HCT116 (cell line): ENCODE measurements at places on chromosomes 3 and 15.

DNA sequence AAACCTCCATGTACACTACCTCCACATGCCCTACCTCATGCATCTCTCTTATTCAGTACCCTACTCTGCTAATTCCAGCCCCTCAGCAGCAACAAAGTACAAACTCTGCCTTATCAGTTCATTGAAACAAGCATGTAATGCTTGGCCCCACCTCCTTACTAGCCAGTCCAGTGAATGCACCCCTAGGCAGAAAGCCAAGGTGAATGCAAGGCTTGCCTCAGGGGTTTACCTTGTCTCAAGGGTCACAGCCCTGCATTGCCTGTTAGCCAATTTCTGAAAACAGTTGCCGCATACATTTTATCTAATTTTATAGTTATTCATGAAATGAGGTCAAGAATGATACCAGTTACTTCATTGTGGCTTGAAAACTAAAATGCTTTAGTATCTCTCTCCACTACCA lies 576.4 kb downstream of the FHIT start:
- H3K4me1 ChIP-seq = no peaks in the 10 kb centered on the region
- DNase-seq = no peak
- H3K27me3 ChIP-seq = no peaks in the 10 kb centered on the region
- H3K36me3 ChIP-seq = no peaks in the 10 kb centered on the region
- no peak overlapping the region for H3K4me3 ChIP-seq
- H3K27ac ChIP-seq = no peak overlapping the region

DNA sequence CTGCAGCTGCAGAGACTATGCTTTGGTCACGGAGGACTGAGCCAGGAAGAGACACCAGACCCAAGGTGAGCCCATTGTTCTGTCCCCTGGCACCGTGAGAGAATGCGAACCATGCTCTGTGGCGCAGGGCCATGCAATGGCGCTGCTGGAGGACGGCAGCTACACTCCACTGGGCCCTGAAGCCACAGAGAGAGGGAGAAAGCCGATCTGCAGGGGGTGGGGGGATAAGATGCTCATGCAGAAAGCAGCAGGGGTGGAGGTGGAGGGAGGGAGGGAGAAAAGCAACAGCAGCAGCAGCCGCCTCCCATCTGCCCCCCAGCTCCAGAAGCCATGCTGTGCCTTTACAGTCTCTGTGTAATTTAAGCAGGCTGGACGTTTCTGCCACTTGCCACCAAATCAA lies 5.3 kb downstream of the BDH1 start:
- H3K4me3 ChIP-seq = no peak overlapping the region
- no peak overlapping the region for H3K27ac ChIP-seq
- H3K36me3 ChIP-seq = no peaks in the 10 kb centered on the region
- H3K4me1 ChIP-seq = peaks cover 5% of the 10 kb centered on the region

DNA sequence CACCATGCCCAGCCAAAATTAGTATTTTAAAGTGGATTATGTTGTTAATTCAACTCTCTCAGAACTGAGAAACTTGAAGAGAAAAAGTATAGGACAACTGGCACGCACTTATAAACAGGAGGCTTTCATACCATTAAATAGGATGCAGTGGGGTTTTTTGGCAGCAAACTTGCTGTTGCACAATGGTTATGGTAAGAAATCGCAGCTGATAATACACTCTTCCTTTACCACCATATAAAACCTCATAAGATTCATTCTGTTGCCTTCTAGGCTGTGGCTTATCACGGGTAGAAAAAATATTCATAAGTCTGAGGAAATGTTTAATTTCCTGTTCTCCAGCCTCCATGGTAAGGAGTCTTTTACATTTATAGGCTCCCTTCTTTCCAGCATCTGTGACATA lies 95.3 kb downstream of the TMCO5A start:
- H3K27me3 ChIP-seq = no peaks in the 10 kb centered on the region
- H3K27ac ChIP-seq = no peak overlapping the region
- H3K4me1 ChIP-seq = no peaks in the 10 kb centered on the region
- no peak overlapping the region for H3K4me3 ChIP-seq
- H3K36me3 ChIP-seq = no peaks in the 10 kb centered on the region

- H3K27me3 ChIP-seq = no peaks in the 10 kb centered on the region
- no peaks in the 10 kb centered on the region for H3K36me3 ChIP-seq
- H3K27ac ChIP-seq = no peak overlapping the region
- no peak overlapping the region for H3K4me3 ChIP-seq
- H3K4me1 ChIP-seq = peaks cover 3% of the 10 kb centered on the region; the same call in 1 of the 2 replicates
Observed at GRCh38 chr3:41352510-41352909, 153.2 kb downstream of the CTNNB1 start.

DNA sequence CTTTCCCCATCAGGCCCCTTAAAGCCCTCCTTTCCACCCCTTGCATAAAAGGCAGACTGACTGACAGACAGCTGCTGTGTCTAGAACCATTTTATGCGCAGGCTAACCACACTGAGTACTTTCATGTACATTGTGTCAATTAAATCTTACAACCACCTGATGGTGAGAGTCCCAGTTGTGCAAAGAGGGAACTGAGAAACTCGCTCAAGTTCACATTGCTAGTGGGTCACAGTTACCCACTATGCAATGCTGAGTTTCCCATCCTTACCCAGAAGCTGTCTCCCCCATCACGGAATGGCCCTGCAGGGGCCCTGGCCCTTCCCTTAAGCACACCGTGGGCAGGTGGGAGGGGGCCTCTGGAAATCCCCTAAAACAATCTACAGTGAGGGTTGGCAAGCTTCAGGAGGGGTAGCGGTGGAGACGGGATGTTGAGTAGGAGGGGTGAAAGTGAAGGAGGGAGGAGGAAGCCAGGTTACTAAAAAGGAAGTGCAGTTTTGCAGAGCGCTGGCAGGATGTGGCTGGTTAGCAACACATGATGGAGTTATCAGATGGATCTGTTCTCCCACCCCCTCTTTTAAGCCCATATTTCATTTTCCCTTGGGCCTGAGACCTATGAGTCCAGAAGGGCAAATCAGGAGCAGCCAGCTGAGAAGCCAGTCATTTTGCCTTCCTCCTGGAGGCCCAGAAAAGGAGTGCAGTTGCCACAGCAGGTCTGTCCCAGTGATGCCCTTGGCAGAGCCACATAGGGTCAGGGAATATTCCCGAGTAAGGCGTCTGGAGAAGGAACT lies 30.0 kb downstream of the STARD5 start:
- no peaks in the 10 kb centered on the region for H3K27me3 ChIP-seq
- H3K27ac ChIP-seq = no peak overlapping the region
- DNase-seq = no peak
- no peak overlapping the region for H3K4me3 ChIP-seq
- no peaks in the 10 kb centered on the region for H3K36me3 ChIP-seq

DNA sequence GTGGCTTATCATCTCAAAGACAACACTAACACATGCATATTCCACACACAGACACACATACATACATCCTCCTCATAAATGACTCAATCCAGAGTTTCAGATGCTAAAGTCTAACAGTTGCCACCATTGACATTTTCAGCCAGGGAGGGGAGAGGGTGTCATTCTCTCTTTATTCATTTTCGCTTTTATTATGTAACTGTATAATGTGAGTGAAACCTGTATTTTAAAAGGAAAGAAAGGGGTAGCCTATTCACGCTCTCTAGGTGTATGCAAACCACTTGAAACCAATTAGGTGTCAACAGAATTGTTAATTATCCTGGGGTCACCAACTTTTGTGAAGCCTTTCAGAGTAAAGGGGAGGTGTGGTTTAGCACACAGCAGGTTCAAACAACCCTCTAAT lies 1282.9 kb downstream of the ROBO2 start:
- H3K36me3 ChIP-seq = no peaks in the 10 kb centered on the region
- DNase-seq = no peak
- no peaks in the 10 kb centered on the region for H3K27me3 ChIP-seq
- H3K4me3 ChIP-seq = no peak overlapping the region
- H3K4me1 ChIP-seq = no peaks in the 10 kb centered on the region

- no peaks in the 10 kb centered on the region for H3K36me3 ChIP-seq
- no peak for DNase-seq
- H3K4me3 ChIP-seq = no peak overlapping the region
- H3K4me1 ChIP-seq = peaks cover 21% of the 10 kb centered on the region
- no peak overlapping the region for H3K27ac ChIP-seq
Observed at GRCh38 chr15:60480888-60481287, 1.9 kb upstream of the ICE2 start.

GRCh38 chr3:69825446-69825845 lies 86.2 kb downstream of the MITF start:
- no peaks in the 10 kb centered on the region for H3K4me1 ChIP-seq
- H3K36me3 ChIP-seq = no peaks in the 10 kb centered on the region
- no peaks in the 10 kb centered on the region for H3K27me3 ChIP-seq
- H3K4me3 ChIP-seq = no peak overlapping the region
- no peak overlapping the region for H3K27ac ChIP-seq
- no peak for DNase-seq

GRCh38 chr3:18124501-18124900 lies 300.6 kb downstream of the SATB1 start:
- no peak overlapping the region for H3K27ac ChIP-seq
- DNase-seq = peak; percentile 26
- H3K27me3 ChIP-seq = no peaks in the 10 kb centered on the region
- no peaks in the 10 kb centered on the region for H3K4me1 ChIP-seq
- H3K36me3 ChIP-seq = no peaks in the 10 kb centered on the region

- no peak overlapping the region for H3K27ac ChIP-seq
- H3K36me3 ChIP-seq = no peaks in the 10 kb centered on the region; the same call in 1 of the 2 replicates
- no peaks in the 10 kb centered on the region for H3K4me1 ChIP-seq
- no peaks in the 10 kb centered on the region for H3K27me3 ChIP-seq
Observed at GRCh38 chr3:179414804-179415203, 36.5 kb downstream of the GNB4 start.
